ENCODE measurements at places on chromosomes 3 and 15.
A peak's percentile ranks its signal among the peaks of the same experiment; 100 is the strongest.

DNA sequence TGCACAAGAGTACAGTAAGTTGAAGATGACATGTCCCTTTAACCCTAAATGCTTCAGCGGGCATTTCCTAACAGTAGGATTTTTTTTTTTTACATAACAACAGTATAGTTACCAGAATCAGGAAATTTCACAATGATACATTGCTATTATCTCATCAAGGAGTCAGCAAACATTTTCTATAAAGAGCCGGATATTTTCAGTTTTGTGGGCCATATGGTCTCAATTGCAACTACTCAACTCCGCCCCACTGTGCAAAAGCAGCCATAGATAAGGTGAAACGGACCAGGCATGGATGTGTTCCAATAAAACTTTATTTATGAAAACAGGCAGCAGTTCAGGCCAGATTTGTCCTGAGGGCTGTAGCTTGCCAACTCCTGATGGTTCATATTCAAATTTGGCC lies 130.6 kb downstream of the SMAD6 start:
- no peak for DNase-seq

- DNase-seq = no peak
Observed at GRCh38 chr15:67531379-67531914, 10.5 kb downstream of the C15orf61 start.

- no peak for DNase-seq
Observed at GRCh38 chr3:19342389-19342788, 194.1 kb downstream of the KCNH8 start.

DNA sequence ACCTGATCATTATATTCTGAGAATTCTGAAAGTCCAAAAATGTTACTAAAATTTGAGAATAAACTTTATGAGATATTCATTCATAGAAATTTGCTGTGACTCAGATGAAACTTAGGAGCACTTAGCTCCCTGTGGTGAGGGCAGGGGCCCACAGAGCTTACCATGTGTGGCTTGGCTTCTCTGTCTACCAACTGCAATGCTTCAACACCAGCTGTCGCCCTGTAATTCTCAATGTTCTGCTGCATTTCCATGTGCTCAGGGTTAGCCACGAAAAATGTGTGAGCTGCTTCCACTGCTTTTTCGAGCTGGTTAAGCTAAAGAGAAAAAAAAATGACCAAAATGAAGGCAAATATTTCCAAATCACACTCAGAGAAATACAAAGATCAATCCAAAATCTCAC lies 125.6 kb downstream of the P3H2 start:
- DNase-seq = peak; percentile 80

DNA sequence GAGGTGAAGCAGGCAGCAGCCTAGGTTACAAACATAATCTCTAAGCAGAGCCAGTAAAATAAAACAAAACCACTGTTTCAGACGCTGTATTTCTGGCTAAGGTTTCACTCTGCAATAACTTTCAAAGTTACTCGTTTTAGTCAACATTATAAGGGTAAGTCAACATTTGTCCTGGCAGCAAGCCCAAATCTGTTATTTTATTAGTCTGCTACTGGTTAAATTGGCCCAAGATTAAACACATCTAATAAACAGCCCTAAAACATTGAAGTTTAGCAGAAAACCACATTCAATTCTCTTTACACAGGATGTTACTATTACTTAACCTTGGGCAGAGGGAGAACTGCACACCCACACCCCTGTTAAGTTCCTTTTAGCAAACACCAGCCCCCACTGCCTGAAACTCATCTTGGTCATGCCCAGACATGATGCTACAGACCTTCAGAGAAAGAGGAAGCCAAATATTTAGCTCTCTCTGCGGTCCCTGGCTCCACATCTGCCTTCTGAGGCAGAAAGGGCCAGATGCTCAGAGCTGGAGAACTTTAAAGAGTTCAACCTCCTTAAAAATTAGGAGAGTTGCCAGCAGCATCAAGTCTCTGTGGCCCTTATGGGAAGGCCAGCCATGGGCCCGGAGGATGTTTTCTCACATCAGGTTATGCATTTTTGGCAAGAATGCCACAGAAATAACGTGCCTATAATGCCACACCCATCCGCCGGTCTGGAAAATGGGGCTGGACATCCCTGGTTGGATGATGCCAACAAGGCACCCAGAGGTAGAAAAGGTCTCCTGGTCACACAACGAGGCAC lies 17.9 kb downstream of the ARHGEF3 start:
- peak; percentile 60 for DNase-seq

GRCh38 chr3:124250053-124250452 lies 258.1 kb upstream of the ROPN1 start:
- peak; percentile 54 for DNase-seq

- peak; percentile 94 for DNase-seq
Observed at GRCh38 chr15:70892002-70892911, at the start of the genes LRRC49 and THAP10. LRRC49 (plus strand) TSS chr15:70892826; CDS start chr15:70892895, 69 bp downstream. THAP10 (minus strand) TSS chr15:70892433; CDS start chr15:70892272, 161 bp downstream.

DNA sequence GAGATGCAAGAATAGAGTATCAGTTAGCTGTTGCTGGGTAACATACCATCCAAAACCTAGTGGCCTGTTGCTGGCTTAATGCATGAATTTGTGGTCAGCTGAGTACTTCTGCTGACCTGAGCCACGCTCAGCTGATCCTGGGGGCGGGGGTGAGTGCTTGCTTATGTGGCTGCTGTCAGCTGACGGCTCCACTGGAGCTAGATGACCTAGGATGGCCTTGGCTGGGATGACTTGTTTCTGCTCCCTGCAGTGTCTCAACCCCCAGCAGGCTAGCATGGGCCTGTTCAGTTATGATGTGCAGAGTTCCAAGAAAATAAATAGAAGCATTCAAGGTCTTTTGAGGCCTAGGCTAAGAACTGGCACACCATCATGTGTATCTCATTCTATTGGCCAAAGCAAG lies 63.9 kb downstream of the FBLN2 start:
- no peak for DNase-seq

- no peak for DNase-seq
Observed at GRCh38 chr15:81376231-81376630, 2.2 kb upstream of the TMC3 start.

GRCh38 chr15:101139986-101140696 lies 111.7 kb downstream of the CHSY1 start:
- no peak for DNase-seq

GRCh38 chr3:20218215-20218614 lies 32.2 kb upstream of the SGO1 start:
- DNase-seq = no peak

DNA sequence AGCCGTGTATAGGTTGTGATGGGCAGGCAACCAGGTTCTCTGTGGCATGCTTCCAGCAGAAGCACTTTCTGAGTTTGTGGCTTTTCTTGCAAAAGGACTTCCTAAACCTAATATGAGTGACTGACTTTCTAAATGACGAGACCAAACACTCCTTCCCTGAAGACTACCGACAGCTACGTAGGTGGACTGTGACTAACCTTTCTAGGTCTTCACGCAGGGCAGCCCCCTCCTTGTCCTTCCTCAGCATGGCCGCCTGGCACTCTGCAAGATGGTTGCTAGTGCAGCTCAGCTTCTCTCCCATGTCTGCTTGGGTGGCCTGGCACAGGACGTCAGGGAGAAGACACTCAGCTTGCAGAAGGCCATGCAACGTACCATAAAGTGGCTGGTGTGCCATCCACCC lies 20.9 kb downstream of the CXCR6 start:
- DNase-seq = no peak

- no peak for DNase-seq
Observed at GRCh38 chr3:11001658-11002021, 9.1 kb downstream of the SLC6A1 start.

DNA sequence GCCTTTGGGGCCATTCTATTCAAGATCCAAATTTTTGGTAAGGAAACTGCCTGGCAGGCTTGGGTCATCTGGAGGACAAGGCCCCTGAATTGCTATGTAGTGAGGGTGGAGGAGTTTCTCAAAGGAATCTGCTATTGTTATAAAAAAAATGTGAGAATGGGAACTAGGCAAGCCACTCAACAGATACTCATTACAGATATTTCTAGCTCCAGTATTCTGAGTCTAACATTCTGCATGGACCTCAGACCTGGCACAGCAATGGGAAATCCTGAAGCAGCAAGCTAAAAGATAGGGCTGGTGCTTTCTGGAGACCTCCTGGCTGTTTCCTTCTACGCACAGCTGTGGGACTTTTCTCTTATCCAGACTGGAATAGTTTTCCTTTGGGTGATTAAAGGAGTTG lies 430.7 kb upstream of the RBMS3 start:
- no peak for DNase-seq

DNA sequence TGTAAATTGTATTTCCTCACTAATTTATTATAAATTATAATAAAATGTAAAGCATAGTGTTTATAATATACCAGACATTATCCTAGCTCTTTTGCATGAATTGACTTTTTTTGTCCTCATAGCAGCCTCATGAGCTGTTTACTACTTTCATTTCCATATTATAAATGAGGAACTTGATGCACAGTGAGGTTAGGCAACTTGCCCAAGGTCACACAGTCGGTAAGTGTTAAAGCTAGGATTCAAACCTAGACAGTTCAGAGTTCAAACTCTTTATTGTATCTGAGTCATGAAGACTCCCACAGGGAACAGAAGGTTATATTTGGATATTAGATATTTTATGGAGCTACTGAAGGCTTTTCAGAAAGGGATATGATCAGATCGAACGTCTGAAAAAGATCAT lies 322.2 kb upstream of the SATB1 start:
- DNase-seq = no peak

- DNase-seq = peak; percentile 41
Observed at GRCh38 chr3:15241341-15241740, 35.3 kb downstream of the CAPN7 start.

- DNase-seq = no peak
Observed at GRCh38 chr15:80957976-80958375, 31.6 kb downstream of the MESD start.

GRCh38 chr15:61398310-61398709 lies 169.2 kb upstream of the RORA start:
- DNase-seq = no peak

DNA sequence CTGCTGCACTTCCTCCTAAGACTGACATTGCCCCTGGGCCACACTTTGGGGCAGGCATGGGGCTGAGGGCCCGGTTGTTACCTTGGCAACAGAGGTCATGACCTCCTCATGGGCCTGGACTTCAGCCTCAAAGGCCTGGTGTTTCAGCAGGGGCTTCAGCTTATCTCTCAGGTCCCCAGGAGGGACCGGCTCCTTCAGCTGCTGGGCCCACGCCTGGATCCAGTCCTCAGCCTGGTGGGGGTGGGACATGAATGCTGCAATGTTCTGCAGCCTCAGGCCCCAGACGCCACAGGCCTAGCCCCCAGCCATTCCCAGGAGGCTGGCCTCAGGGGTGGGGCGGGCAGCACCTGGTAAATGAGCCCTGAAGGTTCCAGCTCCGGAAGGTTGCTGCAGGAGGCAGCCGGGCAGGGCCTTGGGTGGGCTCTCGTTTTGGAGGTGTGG lies 27.6 kb downstream of the SPTBN5 start:
- no peak for DNase-seq

DNA sequence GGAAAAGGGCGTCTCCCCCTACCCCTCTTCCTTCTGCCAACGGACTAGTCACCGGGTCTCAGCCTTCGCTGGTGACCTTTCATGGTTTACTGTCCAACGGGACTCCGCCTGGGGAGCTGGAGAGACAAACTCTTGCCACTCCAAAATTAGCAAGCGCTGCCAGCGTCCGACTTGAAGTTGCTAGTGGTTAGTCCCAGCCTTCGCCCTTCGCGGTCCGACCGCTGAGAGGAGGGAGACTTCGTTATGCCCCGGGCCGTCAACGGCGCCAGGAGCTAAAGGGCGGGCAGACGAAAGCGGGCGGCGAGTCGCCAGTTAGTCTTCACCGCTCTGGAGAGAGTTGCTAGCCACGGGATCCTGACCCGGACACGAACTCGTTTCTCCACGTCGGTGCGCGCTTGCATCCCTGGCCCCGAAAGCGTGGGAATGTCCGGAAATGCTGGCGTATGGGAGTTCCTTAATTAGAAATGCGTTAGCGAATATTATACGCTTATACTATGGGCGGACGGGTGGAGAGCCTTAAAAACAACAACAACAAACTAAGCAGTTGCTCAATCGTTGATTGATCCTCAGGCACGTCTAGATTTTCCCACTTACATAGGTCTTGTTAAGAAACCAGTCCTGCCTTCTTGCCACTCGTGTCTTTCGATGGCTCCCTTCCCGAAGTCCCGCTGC lies 716 bp downstream of the SMC4 start:
- DNase-seq = peak; percentile 52

DNA sequence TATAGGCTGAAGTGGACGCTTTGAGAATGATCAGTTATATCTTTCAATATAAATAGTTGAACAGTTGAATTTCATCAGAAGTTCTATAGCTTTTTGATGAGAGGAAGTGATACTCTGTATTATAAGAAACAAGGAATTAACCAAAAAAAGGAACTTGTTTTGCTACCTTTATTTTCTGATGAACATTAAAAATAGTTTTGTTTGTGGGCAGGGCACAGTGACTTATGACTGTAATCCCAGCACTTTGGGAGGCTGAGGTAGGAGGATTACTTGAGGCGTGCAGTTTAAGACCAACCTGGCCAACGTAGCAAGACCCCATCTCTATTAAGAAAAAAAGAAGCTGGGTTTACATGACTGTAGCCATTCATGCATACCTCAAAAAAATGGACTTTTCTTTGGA lies 16.7 kb downstream of the BLOC1S6 start:
- DNase-seq = no peak

- DNase-seq = no peak
Observed at GRCh38 chr3:115655761-115656282, 32.5 kb downstream of the GAP43 start.
